CD4-positive, alpha-beta T cell treated with Interleukin-21 for 1 hour (primary cell): ENCODE measurements at places on chromosomes 5 and 9.
A peak's percentile ranks its signal among the peaks of the same experiment; 100 is the strongest.

GRCh38 chr9:36729906-36730305, 157.2 kb downstream of the MELK start:
- no peak for DNase-seq

DNA sequence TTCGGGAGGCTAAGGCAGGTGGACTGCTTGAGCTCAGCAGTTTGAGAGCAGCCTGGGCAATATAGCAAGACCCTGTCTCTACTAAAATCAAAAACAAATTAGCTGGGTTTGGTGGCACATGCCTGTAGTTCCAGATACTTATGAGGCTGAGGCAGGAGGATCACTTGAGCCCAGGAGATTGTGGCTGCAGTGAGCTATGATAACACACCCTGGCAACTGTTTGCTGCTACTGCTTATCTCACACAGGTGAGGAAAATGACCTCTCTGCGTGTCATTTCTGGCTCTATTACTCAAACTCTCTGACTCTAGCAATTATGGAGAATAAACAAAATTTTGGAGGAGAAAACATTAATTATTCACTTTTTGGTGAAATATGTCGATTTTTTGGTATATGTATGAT, 45.3 kb upstream of the TMC1 start:
- DNase-seq, result no peak

DNA sequence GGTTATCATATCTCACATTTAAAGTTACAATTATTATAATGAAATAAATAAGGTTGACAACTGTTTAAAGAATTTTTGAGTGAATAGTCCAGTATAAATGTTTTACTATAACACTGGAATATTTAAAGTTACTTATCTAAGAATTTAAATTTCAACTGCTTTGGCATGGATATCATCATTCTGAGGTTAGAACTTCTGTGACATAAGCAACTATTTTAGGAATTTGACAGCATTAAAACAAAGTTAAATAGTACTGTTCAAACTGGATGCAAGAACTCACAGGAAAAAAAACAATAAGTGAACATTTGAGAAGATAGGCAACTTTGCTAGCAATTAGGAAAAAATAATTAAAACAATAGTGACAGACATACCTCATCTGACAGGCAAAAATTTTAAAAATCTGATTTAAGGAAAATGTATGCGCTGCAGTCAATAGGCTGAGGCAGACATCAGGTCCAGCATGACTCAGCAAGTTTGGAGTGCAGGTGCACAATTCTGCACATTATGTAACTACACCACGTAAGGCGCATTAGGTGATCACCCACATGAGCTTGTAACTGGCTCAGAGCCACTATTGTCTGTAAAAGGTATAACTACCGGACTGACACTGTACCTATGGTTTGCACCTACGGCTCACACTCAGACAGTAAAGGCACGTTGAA, 180.6 kb downstream of the PDE4D start:
- DNase-seq, result peak; percentile 10

DNA sequence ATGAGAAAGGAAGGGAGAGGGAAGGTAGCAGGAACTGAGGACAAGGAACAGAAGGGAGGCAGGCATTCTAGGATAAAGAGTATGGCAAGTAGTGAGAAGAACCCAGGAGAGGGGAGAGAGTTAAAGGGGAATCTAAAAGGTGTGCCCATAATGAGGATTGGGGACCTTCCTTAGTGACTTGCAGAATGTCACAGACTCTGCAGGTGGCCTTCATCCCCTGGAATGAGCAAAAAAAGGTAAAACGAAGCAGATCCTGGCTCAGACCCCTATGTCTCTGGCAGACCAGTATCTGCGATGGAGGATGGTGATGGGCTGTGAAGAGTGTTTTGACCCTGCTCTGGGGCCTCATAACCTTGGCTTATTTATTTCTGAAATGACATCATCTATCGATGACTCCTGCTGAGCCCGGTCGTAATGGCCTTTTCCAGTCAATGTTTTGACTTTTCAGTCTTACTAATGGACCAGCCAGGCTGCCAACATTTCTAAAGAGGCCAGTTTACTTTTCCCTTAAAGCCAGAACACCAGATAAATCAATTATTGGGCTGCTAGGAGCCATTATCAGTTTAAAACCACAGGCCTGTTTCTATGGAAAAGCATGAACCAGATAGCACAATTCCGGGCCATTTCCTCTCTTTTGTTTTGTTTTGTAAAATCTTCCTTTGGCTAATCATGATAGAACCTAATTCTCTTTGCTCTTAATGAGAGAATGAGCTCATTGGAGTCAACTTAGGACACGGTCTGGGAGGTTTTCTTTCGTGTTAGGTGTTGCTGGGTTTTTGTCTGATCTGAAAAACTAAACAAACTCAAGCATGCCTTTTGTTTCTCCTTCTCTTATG, 3.1 kb downstream of the TMOD1 start:
- no peak for DNase-seq

GRCh38 chr5:107930891-107931290, 260.2 kb upstream of the EFNA5 start:
- DNase-seq, result no peak

DNA sequence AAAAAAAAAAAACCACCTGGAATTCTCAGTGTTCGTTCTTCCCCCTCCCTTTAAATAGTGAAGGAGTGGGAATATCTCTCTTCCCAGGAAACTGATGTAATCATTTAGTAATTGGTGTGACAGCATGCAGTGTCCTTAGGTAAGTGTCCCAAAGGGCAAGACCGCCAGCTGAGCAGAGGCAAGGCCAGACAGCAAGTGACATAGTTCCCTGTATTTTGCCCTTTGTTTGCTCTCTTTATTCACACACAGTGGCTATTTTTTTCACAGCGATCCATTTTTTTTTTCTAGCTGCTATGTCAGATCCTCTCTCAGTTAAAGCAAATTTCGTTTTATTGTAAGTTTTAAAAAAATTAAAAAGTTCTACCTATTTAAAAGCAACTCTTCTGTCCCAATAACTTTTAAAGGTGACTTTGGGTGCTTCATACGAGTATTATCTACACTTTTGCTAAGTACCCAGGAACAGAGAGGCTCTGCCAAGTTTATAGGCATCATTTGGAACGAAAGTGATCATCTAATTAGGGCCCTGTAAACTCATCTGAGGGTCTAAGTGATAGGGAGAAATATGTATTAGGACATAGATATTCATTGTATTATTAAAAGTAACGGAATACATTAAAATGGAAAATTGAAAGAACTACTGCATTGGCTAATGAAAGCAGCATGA, 98.2 kb upstream of the ALDH1A1 start:
- no peak for DNase-seq

DNA sequence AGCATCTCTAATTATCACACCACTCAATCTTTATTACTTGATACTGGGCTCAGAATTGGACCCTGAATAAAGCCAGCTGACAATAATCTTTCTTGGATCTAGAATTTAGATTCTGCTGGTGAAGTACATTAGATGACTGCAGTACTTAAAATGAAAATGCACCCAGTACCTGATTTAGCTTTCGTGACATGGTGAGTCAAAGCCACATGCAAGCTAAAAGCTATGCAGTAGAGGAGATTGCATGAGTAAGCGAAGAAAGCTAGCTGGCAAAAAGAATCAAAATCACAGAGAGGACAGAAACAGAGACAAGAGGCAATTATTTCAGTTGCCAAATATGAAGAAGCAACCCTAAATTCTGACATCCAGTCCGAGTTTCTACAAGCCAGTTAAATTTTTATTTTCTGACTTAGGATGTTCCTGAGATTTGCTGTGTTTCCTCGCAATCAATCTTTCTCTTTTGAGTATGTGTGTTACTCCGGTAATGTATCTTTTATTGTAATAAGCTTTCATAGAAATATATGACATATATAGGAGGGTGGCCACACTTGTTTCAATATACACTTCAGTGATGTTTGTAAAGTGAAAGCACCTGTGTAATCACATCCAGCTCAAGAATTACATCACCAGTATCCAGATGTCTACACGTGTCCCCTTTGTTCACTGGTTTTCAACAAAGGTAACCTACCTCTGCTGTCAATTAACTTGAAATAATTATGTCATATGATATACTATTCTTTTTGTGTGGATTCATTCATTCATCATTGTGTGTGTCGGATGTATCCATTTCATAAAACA, 101.7 kb downstream of the CDH18 start:
- no peak for DNase-seq

- DNase-seq, result no peak
These were observed 223.6 kb downstream of the COMMD10 start for GRCh38 chr5:116308391-116308790.

- no peak for DNase-seq
These were observed 18.1 kb upstream of the NEUROG1 start for GRCh38 chr5:135553688-135554462.

DNA sequence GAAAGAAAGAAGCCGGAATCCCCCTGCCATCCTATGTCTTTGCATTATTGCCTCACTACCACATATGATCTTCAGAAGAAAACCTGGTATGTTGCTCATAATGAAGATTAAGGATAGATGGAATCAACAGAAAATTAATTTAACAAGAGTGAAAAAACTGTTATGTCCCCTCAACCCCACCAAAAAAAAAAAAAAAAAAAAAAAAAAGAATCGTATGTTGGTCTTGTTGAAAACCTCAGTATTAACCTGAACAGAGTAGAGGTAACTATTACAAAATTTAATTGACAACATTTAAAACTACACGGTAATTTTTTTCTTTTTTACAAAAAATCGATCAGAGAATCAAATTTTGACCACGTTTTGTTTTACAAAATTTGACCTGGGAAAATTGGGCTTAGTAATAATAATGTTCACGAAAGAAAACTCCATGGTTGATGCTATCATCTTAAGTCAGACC, 827 bp upstream of the CSNK1A1 start:
- DNase-seq, result no peak

- DNase-seq, result no peak
These were observed 242.1 kb upstream of the DAPK1 start for GRCh38 chr9:87255431-87256155.

DNA sequence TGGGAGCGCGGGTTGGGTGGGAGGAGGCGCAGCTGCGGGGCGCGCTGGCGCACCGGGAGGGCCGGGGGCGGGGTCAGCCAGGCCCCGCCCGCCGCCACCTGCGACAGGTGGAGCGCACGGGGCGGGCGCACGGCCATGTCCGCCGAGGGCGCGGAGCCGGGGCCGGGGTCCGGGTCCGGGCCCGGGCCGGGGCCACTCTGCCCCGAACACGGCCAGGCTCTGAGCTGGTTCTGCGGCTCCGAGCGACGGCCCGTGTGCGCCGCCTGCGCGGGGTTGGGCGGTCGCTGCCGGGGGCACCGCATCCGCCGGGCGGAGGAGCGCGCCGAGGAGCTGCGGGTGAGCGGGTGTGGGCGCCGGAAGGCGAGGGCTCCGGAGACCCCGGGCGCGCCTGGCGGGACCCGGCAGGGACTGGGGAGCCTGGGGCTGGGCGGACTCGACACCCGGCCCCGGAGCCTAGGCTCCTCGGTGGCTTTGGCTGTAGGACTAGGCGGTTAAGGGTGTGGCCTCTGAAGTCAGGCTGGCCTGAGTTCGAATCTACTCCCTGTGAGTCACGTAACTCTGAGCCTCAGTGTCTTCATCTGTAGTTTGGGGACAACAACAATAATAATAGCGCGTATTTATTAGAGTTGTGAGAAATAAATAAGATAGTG, at the start of gene BSPRY:
Gene BSPRY, plus strand, starts transcription at position 97 of the 650 bp plus-strand sequence. Its CDS starts 39 bp downstream, at position 136.
- peak; percentile 33 for DNase-seq

- no peak for DNase-seq
These were observed 15.7 kb downstream of the TTC23L start for GRCh38 chr5:34854459-34855174.

GRCh38 chr9:83304686-83305085, 233.5 kb downstream of the FRMD3 start:
- DNase-seq, result no peak

- DNase-seq, result no peak
These were observed 20.5 kb upstream of the CSF1R start for GRCh38 chr5:150106674-150107426.

- DNase-seq, result no peak
These were observed 137.9 kb upstream of the OTULINL start for GRCh38 chr5:14443671-14444093.

DNA sequence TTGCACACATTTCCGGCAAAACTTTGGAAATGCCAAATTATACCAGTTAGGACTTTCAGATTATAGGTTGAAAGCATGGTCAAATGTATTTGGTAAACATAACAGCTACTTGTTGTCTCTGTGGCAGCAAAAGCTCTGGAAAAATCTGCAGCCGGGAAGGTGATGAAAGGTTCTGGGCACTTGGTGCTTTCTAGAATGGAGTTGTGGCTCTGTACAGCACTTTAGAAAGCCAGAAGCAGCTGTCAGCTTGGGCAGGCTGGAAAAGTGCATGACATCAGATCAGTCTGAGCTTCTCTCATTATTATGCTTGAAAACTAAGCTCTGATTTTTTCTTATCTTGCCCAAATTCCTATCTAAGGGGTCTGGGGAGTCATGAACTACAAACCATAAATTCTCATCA, 118.6 kb upstream of the MAST4 start:
- no peak for DNase-seq

DNA sequence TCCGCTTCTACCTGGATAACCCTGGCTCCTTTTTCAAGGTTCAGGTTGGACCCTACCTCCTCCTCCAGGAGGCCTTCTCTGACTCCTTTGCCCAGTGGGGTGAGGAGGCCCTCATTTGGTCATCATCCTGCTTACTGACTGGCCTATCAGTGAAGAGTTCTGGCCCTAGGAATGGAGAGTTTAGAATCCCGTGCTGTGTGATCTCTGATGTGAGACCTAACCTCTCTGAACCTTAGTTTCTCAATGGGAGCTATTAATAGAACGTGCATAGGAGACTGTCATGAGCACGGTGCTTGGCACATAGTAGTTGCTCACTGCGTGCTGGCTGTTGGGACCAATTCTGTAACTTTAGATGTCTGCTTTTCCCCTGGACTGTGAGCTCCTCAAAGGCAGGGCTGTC, 10.3 kb downstream of the NTNG2 start:
- no peak for DNase-seq

- DNase-seq, result no peak
These were observed 386.8 kb upstream of the CHD1 start for GRCh38 chr5:99315413-99316183.

GRCh38 chr9:127778280-127779135, at the start of gene SH2D3C:
SH2D3C (minus strand) TSS chr9:127778666; CDS start chr9:127778627, 39 bp downstream.
- DNase-seq, result peak; percentile 56

GRCh38 chr9:134629061-134629585, 12.5 kb upstream of the COL5A1 start:
- no peak for DNase-seq

DNA sequence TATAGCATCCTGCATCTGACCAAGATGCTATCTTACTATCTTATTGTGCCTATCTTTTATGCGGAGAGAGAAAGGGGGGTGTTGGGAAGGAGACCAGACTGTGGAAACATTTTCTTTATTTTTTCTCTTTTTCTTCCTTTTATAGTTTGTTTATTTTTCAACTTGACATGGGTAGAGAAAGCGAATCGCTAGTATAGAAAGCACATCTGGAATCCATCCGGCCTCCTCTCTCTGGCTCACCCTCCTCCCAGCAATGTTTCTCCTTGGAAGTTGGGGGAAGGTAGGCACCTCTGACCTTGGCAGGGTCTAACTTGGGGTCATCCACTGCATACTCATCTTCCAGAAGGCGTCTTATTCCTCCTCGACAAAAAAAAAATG, 3.9 kb downstream of the S1PR3 start:
- no peak for DNase-seq
